Left lobe of liver (tissue), 2 donors: ENCODE measurements at places on chromosomes 13 and 19. TPM values are rescaled to one million over a fixed set of nuclear protein-coding genes. Genes with fewer than 3 reads are reported as not detected.

Gene NANOS3
- not detected for total RNA-seq

- DNase-seq, result no peak
These were observed 425.7 kb downstream of the KLF12 start for GRCh38 chr13:73708393-73708985.

Gene SIX5
- total RNA-seq, result 12.1 TPM

Gene NUDT19
- 8.2 TPM for total RNA-seq

Gene ZNF700
- total RNA-seq, result 5.6 TPM

DNA sequence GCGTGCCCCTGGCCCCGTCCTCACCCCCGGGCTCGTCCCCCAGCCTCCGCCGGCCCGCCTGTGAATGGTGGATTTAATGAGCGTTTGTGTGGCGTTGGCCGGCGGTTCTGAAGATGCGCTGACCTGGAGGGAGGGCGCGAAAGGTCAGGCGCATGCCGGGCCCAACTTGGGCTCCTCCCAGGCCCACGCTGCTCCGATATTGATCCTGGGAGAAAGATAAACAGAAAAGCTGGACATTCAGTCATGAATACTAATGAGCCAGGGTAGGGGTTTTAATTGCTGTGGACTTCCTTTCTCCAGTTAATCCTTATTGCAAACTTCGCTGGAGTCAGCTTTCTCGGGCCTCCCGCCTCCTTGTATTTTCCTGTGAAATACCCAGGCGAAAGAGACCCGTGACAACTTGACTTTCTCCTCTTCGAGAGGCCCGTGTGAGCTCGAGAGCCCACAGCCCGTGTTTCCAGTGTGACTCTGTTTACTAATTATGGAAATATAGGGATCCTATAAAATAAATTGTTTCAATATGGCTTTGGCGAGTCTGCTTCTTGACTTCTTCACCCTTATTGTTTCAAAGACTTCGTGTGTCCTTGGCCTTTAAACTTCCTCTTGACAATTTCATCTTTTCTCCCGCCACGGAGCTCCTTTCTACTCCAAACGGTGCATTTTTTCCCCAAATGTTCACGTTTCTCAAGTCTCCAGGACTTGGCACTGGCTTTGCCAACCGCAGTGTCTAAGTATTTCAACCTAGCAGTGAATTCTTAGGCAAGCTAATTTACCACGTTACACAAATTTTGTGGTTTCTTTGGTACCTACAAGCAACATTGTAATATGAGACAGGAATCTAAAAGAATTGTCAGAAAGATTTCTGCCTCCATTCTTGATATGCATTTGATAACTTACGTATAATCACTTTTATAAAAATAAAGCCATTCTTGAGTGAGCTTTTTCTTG is 10.5 kb downstream of the ZIC2 start:
- no peak for DNase-seq

- DNase-seq, result no peak
These were observed 104.2 kb downstream of the TDRD3 start for GRCh38 chr13:60501236-60501635.

DNA sequence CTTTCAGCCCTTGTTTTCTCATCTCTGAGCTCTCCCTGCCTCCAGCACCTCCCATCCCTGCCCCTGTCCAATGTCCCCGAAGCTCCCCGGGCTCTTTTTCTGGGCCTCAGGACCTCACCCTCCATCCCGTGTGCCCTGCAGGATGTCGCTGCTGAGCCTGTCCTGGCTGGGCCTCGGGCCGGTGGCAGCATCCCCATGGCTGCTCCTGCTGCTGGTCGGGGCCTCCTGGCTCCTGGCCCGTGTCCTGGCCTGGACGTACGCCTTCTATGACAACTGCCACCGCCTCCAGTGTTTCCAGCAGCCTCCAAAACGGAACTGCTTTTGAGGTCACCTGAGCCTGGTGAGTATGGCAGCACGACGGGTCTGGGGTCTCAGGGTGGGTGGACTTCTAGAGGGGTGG is 51.1 kb upstream of the CYP4F8 start:
- no peak for DNase-seq

- peak; percentile 60 for DNase-seq
These were observed at the start of gene FLT1 for GRCh38 chr13:28494778-28495537. FLT1 (minus strand) TSS chr13:28495128; CDS start chr13:28494843, 285 bp downstream.

DNA sequence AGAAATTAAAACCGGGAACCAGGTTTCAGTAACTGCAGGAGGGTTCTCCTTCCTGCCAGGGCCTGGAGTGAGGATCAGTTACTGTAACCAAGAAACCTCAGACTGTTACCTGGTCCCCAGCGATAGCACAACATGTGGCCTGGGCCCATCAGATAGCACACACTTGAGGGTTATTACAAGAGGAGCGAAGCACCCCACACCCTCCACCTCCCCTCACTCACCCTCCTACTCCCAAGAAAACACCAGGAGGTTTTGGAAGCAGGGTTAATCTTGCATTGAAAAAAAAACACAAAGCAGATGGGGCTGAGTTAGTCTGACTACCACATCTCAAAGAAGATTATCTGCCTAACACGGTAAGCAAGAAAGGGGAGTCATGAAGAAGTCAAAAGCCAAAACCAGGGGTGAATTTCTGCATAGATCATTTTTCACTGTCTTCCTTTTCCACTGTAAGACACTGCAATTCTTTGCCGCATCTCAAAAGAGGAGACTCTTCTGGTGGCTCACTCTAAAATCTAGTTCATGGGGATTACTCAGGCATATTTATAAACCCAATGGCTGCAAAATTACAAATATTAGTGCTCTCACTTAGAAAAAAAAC is 75.9 kb upstream of the DOCK9 start:
- no peak for DNase-seq

DNA sequence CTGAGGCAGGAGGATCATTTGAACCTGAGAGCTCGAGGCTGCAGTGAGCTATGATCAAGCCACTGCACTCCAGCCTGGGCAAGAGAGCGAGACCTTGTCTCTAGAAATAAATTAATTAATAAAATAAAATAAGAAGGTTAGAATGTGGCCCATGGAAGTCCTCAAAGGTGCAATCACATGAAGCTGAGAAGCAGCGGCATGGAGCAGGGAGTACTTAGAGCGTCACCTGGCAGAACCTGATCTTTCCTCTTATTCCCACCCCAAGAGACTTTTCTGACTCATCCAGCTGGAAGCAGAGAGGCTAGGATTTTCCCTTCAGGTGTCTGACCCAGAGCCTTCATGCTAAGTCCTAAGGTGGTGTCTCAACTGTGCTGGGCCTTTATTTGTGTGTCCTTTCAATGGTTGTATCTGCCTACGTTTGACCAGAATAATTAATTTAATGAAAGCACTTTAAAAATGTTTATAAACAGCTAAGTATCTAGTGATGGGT is 8.9 kb upstream of the MRPS31 start:
- DNase-seq, result no peak

DNA sequence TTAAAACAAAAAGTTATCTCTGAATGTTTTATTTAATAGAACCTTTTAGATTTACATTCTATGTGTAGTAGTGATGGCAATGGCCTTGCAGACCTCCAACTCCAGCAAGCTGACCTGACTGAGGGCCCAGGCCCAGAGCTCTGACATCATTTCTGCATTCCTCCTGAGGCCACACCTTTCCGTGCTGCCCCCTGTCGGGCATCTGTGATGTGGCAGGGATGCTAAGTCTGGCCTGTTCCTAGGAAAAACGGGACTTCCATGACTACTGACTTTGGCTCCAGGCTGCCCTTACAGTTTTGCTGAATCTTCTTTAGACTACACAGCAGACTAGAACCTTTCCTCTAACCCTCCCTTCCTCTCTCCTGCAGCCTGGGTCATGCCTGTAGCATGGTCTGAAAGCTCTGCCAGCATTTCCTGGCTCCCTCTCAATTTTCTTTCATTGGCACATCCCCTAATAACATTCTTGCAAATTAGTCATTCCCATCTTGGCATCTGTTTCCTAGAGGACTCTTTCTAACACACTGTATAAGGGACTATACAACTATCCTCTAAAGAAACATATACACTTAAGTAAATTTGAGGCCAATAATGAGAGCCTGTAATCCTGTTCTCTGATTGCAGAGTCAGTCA is 249.1 kb downstream of the GPC5 start:
- DNase-seq, result no peak

Gene ZNF557
- total RNA-seq, result 3.0 TPM

Gene PRR19
- total RNA-seq, result 0.65 TPM

DNA sequence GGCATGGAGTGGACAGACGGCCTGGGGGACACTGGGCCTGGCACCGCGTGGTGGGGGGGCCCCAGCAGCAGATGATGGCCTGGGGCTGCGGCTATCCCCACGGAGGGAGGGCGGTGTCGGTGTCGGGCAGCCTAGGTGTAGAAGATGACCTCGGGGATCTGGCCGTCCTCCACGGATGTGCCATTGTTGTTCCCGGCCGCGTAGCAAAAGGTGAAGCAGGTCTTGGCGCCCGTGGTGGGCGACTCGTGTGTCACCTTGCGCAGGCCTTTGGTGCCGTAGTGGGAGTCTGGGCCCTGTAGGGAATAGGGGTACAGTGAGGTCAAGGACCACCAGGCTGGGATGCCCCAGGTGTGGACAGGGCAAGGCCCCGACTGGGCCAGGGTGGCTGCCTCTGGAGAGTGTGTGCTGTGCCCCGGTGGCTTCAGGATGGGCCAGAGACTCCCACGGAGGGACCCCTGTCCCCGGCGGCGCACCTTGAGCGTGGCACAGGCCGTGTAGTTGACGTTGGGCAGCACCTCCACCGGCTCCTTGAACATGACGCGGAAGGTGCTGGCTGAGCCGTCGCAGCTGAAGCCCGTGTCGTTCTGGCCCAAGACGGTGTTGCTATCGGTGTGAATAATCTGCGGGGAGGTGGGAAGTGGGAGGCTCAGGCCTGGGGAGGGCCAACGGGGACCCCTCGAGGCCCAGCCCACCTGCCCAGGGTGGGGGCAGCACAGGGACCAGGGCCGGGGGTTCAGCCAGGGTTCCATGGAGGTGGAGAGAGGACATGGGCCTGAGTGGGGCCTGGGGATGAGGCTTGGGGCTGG is 29.0 kb downstream of the BTBD2 start:
- no peak for DNase-seq

DNA sequence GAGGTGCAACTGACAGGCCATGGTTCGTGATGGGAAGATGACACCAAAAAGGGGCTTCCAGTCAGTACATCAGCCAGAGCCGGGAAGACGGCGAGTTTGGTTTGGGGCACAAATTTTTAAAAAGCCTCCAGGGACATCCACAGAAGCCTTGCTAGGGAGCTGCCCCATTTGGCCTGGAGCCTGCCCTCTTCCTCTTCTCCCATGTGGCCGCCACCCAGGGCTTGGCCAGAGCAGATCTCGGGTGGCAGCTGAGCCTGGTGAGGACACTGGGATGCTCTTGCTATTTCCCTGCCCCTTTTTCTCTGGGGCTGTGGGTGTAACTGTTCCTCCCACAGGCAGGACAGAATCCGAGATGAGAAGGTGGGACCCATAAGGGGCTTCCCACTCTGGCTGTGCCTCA is 8.2 kb downstream of the ETFB start:
- no peak for DNase-seq

- peak; percentile 35 for DNase-seq
These were observed 57.8 kb downstream of the CCDC70 start for GRCh38 chr13:51919531-51919930.

Gene LILRB2
- 1.7 TPM for total RNA-seq

Gene RPL13A
- total RNA-seq, result 972 TPM
